ENCODE measurements at places on chromosomes 3 and 15.

DNA sequence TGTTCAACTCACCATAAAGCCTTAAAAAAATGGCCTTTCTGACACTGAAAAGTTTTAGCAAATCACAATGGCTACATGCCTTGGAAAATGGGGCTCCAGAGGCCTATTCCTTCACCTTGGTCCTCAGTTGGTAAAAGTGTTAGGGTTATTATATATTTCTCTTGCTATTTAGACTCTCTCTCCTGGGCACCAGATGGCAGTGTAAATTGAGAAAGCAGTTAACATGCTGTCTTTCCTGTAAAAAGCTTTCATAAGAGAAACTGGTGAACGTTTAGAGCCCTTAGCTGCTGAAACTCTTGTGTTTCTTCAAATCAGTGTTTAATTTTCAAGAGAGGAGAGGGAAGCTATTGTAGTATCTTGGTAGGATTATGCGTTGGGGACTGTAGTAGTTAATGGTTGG lies 89.9 kb downstream of the LRTM1 start:
- no peak for DNase-seq

GRCh38 chr3:146345900-146346299 lies 95.0 kb upstream of the PLSCR4 start:
- no peak for DNase-seq

DNA sequence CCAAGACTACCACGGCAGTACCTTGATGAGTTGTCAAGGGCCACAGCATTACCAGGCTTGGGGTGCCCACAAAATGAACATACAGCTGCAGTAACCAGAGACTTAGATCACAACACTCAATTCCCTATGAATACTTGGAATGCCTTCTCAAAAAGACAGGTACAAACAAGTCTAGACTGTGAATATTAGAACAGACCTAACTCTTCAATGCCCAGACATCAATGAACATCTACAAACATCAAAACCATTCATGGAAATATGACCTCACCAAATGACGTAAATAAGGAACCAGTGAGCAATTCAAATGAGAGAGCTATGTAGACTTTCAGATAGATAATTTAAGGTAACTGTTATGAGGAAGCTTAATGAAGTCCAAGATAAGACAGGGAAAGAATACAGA lies 185.1 kb upstream of the POU1F1 start:
- no peak for DNase-seq

DNA sequence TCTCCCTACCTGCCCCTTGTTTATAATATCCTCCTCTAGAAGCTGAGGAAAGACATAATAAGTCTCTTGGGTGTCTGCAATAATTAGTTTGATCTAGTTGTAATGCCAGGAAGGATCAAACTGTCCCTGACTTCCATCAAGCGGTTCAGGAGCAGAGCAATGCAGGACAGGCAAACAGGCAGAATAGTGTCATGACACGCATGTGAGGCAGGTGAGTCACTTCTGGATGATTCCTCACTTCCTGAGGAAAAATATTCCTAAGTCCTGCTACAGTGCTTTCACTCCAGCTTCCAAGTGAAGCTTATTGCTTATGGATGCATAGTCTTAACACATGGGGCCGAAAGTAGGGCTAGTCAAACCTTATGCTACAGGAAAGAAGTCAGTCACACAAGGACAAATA lies 85.8 kb downstream of the GREM1 start:
- no peak for DNase-seq

- DNase-seq = no peak
Measured at GRCh38 chr15:101065570-101066221, 146.5 kb downstream of the LRRK1 start.

GRCh38 chr15:96346409-96346970 lies 16.0 kb downstream of the NR2F2 start:
- no peak for DNase-seq

- no peak for DNase-seq
Measured at GRCh38 chr3:39141171-39141995, 12.0 kb downstream of the CSRNP1 start.

- DNase-seq = no peak
Measured at GRCh38 chr3:197083486-197083885, 53.9 kb upstream of the MELTF start.

- DNase-seq = no peak
Measured at GRCh38 chr3:193800138-193801043, 207.4 kb downstream of the OPA1 start.

DNA sequence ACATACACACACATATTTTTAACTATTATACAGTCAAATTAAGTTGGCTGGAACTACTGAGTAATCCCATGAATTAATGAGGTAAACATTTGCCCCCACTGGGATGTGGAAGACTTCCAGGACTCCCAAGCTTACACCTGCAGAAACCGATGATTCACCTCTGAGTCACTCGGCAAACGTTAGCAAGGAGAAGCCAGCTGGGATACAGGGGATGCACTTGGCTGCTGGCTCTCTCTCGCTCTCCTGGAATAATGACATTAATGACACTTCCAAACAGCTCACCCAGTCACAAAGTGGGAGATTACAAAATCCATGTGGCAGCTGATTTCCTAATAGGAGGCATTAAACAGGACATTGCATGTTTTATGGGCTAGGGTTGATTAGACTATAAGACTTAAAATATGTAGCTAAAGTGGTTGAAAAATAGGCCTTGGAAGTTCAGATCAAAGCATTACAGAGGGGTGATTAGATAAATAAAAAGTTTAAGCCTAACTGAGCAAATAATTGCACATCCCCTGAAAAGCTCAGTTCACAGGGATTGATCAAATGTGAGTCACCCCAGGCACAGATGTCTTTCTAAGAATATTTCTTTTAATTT lies 500.9 kb downstream of the SOX2 start:
- no peak for DNase-seq

DNA sequence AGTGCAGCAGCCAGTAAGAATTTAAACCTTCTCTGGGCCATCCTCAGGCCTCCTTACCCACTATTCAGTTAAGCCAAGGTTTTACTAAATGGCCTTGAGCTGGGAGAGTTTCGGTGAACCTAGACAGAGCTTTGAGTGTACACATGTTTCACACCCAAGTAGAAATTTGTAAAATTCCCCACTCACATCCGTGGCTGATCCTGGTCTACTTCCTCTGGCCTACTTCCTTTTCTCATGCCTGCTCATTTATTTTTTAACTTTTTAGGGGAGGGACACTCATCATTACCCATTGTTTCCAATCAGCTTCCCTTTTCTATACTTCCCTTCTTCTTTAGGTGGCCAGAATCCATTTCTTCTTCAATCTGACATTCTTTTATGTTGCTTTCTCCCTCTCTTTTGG lies 7.6 kb downstream of the CX3CR1 start:
- DNase-seq = no peak

DNA sequence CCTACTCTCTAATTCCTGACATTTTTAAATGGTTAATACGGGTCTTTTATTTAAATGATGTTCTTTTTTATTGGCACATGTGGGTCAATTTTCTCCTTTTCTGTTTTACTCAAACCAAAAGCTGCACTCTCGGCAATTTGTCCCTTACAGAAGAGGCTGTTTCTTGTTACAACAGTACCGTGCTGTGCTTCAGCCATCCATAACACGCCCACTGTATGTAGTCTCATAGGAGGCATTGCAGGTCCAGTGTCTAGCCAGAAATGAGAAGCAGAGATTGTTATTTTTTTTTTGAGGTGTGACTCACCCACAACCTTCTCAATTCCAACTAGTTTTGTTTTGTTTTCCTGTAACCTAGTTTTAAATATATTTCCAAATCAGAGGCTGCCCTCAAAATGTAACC lies 164.6 kb downstream of the GMNC start:
- DNase-seq = no peak

GRCh38 chr3:5078151-5078550 lies 43.9 kb upstream of the ARL8B start:
- DNase-seq = no peak

GRCh38 chr3:7444886-7445285 lies 584.0 kb downstream of the GRM7 start:
- DNase-seq = no peak

DNA sequence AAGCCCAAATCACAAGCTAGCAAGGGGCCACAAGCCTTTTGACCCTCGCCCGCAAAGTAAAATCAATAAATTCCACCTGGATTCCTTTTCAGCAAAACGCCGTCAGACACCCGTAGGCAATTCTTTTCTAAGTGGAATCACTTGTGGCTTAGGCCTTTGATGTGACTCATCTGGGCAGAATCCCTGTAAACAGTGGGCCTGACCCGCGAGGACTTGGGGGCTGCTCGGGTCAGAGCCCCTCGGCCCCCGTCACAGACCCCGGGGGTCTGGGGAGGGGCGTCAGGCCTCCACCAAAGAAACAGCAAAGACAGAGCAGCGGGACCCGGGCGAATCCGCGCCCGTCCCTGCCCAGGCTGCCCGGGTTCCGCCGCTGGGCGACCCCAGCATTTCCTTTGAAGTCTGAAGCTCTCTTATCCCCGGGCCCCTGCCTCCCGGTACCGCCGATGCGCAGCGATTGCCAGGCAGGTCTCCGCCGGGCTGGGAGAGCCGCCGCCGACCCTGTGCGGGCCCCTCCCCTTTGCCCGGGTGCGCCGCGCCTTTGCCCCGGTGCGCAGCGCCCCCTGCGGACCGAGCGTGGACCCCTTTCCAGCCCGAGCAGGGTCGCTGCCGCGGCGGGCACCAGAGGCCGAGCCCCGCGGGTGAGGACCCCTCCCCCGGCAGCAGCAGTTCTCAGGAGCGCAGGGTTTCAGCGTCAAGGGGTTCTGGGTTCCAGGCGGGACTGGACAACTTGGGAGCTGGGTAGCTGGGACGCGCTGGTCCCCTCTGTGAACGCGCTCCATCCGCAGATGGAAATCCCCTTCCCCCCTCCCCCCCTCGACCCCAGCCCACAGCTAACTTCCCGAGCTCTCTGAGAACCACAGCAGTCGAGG lies 178.3 kb downstream of the UACA start:
- DNase-seq = no peak

- no peak for DNase-seq
Measured at GRCh38 chr3:176055836-176056235, 1141.4 kb downstream of the TBL1XR1 start.

DNA sequence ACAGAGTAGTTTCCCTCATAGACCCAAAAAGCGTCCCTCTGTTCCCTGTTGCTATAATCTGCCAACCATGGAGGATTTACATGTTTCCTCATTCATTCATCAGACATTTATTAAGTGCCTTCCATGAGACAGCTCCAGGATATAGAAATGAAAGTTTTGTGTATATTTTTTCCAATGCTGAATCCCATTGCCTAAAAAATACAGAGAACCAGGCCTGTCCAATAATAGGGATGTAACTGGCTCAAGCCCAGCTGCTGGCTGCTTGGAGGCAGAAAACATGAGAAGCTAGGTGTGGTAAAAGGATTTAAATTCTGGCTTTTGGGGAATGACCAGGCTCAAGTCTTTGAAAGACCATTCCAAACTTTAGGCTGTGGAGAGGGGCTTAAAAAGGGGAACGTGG lies 41.5 kb downstream of the RARB start:
- no peak for DNase-seq

DNA sequence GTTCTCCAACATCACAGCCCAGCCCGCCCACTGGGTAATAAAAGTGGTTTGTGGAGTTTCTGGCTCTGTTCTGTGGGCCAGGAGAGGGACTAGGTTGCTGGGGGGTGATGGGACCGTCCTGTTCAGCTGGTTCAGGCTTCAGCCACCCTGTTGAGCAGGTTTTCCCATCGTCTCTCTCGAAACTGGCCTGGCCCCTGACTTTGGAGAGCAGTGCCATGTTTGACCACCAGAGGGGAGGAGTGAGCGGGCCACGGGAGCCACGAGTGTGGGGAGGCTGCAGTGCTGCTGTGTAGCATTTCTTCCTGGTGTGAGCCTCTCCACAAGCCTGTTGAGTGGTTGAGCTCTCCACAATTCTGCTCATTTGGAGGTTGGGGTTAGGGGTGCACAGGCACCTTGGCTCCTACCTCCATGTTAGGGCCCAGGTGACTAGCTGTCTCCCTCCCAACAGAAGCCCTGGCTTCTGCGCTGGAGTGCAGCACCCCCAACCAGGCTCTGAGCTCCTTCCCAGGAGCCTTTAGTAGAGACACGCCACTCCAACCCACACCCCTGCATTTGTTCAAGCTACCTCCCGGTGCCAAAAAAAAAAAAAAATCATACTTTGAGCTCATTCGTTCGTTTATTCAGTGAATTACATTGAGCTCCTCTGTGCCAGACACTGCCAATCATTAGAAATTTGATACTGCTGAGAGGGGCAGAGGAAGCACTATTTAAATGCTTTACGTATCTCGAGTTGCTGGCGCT lies 13.9 kb downstream of the SPINT1 start:
- peak; percentile 72 for DNase-seq

GRCh38 chr15:34366271-34367065 lies 528 bp downstream of the LPCAT4 start:
- DNase-seq = peak; percentile 15

- no peak for DNase-seq
Measured at GRCh38 chr3:28042707-28043106, 198.7 kb upstream of the CMC1 start.

DNA sequence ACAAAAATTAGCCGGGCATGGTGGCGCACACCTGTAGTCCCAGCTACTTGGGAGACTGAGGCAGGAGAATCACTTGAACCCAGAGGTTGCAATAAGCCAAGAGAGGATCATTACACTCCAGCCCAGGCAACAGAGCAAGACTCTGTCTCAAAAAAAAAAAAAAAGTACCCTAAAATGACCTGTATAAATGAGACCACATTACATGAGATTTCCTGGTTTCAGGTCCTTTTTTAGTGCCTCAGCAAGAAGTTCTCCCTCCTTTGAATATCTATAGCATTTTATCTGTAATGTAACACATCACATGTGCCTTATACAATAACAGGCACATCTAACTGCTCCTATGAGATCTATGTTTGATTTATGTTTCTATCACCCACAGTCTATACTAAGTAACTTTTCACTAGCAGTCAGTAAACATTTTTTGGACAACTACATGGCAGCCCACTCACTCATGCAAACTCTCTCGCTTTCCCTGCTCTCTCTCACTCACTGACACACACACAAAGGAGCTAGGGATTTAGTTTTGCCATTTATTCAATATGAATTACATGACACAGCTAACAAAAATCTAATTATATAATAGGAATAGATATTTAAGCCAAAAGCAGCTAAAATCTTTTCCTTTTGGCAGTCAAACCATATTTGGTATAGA lies 34.1 kb downstream of the ADAM10 start:
- DNase-seq = no peak

GRCh38 chr15:85582131-85583079 lies 202.0 kb downstream of the AKAP13 start:
- no peak for DNase-seq

- DNase-seq = no peak
Measured at GRCh38 chr3:64234571-64234970, 9.3 kb upstream of the PRICKLE2 start.

DNA sequence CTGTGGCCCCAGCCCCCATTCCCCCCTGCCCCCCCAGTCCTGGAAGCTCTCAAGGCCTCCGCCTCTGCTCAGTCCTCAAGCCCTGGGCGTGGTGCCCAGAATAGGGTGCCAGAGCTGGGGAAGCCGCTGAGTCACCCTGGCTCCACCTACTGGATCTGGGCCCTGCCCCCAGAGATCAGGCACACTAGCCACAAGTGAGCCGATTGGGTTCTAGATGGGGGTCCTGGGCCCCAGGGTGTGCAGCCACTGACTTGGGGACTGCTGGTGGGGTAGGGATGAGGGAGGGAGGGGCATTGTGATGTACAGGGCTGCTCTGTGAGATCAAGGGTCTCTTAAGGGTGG lies 5.7 kb downstream of the EIF4G1 start:
- DNase-seq = peak; percentile 7

Data from activated naive CD4-positive, alpha-beta T cell (primary cell).